ENCODE measurements at places on chromosomes 16 and 17.
A peak's percentile ranks its signal among the peaks of the same experiment; 100 is the strongest.

DNA sequence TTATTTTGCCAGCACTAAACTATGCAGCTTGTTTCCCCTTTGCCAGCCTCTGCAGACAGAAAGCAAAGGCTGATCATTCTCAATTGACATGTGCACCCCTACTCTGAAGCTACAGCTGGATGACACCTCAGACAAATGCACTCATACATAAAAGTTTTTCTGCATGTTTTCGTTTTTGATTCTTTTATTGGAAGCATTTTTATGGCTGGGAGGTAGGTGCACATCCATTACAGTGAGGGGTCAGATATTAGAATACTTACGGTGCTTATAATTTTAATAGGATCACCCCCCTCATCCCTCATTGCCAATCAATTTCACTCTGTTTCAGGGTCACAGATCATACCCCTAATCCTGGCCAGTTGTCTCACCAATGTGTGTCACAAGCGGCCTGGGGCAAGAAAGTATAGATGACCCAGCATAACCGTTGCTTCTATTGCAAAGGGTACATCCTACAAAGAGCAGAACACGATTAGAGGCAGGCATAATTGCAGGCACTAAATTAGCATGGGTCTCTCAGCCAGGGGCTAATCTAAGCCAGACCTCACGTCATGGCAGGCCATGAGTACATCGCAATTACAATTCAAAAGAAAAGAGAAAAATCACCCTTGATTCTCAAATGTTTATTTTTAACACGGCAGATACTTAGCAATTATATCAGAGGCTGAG, 89.5 kb upstream of the SOX9 start:
- no peak for DNase-seq

- no peak for DNase-seq
These were observed 16.5 kb upstream of the EIF1 start for GRCh38 chr17:41672153-41672552.

- no peak for DNase-seq
These were observed 18.0 kb downstream of the SLC5A11 start for GRCh38 chr16:24863582-24864437.

DNA sequence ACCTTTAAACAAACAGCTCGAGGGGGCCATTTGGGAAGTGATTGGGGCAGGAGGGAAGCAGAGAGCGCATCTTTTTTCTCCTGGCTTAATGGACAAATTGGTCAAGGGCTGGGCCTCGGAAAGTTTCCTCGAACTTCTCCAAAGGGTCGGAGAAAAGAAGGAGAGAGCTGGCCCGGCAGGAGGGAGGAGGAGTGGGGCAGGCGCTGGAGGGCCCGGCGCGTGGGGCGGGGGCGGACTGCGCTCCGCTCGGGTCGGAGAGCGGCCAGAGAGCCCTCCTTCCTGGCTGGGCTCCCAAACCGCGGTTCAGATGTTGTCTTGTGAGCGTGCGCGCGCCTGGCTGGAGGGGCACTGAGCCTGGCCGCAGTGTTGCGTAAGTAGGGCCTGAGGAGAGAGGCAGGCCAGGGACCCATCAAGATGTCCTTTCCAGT, 1.2 kb downstream of the MMP2 start:
- DNase-seq, result no peak

DNA sequence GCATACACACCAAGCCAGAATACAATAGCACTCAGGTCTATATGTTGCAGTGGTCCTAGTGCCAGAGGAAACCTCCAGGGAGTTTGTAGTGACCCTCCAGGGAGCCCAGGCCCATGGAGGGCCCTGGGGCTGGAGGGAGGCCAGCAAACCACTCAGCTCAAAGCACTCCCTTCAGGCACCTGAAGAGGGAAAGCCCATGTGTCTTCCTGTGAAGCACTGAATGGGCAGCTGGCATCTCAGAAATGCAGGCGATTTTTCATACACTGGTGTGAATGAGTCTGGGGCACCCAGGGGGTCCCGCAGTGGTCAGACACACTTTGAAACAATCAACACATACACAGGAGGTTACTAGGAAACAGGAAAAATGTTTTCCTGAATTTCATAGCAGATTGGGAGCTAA, 12.8 kb downstream of the TBC1D26 start:
- no peak for DNase-seq

- DNase-seq, result no peak
These were observed 2.2 kb upstream of the ALDOA start for GRCh38 chr16:30063278-30063892.

DNA sequence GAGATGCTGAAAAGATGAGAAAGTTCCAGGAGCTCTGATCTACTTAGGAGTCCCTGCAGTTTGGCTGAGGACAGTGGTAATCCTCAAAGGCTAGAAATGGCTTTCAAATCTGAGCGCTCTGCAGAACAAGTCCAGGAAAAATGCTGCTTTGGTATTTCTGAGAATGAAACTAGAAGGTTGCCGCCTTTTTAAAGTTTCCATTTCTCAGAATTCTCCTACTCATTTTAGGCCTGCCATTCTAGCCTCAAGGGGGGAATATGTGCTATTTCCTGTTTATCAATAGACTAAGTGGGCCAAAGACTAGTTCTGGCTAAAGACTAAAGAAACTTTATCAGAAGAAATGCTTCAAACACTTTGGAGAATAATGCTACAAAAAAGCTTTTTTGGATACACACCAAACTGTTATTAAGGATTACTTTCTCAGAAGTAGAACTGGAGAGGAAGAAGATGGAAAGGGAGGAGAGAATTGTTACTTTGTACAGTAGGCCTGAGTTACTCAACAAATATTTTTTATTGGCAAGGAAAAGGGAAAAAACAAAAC, at the start of gene SLFN12L:
Gene SLFN12L, minus strand, starts transcription at position 78 of the 541 bp plus-strand sequence. CDS start 15,314 bp downstream, outside the sequence.
- no peak for DNase-seq

DNA sequence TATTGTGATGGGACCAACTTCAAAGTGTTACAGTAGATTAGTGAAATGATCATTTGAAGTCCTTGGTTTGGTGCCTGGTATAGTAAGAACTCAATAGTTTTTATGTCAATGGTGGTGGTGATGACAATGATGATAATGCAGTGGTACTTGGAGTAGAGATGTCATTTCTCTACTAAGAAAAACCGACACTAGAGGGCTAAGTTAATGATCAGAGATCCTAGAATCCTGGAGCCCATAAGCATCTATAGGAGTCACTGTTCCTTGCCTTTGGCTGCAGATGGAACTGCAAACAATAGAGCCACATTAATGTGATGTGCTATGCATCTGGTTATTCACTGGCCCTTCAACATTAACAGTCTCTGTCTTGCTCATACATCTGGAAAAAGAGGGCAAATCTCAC, 103.8 kb downstream of the ANKFN1 start:
- DNase-seq, result no peak

GRCh38 chr17:81570964-81571363, 18.8 kb upstream of the FAAP100 start:
- no peak for DNase-seq

- no peak for DNase-seq
These were observed 59.0 kb downstream of the ARHGAP17 start for GRCh38 chr16:24955975-24956731.

- no peak for DNase-seq
These were observed 25.4 kb downstream of the CMTM3 start for GRCh38 chr16:66629856-66630255.

DNA sequence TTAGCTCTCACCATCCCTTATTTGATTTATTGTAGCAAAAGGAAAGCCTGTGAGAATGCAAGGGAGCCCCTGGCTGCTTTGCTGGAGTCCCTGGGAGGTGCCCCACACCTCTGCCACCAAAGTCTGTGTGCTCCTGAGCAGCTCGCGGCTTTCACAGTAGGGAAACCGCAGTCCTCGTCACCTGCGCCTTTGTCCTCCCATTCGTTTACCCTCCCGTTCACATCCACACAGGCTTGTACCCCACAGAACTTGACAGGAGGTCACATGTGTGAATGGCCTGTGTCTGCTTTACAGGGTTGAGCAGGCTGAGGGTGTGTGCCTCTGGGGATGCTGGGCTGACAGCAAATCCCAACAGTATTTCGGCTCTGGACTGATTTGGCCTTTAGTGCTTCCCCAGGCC, 152.5 kb downstream of the LGALS9B start:
- no peak for DNase-seq

- DNase-seq, result no peak
These were observed 9.7 kb upstream of the ULK2 start for GRCh38 chr17:19877364-19877945.

DNA sequence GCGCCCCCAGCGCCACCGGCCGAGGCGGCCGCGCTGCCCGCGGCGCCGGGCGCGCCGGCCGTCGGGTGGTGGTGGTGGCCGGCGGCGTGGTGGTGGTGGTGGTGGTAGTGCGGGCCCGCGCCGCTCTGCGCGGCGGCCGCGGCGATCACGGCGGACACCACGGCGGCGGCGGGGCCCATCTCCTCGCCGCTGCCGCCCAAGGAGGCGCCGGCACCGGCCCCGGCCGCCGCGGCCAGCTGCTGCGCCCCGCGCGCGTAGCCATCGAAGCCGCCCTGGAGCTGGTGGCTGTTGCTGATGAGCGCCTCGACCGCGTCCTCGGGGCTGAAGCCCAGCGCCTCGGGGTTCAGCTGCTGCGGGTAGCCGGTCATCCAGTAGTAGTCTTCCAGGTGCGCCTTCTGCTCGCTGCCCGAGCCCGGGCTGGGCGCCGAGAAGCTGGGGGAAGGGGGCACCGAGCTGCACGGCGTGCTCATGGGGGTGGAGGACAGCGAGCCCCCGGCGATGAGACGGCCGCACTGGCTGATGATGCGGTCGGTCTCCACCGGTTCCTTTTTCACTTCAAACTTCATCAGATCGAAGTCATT, 1.2 kb downstream of the MAF start:
- peak; percentile 49 for DNase-seq

- no peak for DNase-seq
These were observed 8.1 kb upstream of the PHLPP2 start for GRCh38 chr16:71732587-71732986.

DNA sequence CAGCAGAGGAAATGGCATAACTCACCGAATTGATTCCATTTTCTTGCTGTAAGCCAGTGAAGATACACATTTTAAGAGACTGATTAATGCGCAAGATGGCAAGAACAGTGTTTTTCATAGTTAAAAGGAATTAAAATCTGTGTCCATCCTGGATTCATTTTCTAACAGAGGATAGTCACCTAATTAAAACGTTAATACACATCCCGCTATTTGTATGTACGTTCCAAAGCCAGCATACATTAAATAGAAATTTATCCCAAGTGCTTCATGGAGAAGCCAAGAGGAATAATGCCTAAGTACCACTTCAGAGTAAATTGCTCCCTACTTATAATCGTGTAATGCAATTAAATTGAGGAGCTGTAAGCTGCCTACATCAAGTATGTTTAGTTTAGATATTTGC, 49.9 kb downstream of the RBFOX1 start:
- no peak for DNase-seq

GRCh38 chr17:31295489-31295871, 1.6 kb downstream of the OMG start:
- DNase-seq, result peak; percentile 19

GRCh38 chr17:82849076-82849945, 9.5 kb upstream of the ZNF750 start:
- DNase-seq, result no peak

- peak; percentile 53 for DNase-seq
These were observed 63.4 kb downstream of the KLHDC4 start for GRCh38 chr16:87702325-87702811.

DNA sequence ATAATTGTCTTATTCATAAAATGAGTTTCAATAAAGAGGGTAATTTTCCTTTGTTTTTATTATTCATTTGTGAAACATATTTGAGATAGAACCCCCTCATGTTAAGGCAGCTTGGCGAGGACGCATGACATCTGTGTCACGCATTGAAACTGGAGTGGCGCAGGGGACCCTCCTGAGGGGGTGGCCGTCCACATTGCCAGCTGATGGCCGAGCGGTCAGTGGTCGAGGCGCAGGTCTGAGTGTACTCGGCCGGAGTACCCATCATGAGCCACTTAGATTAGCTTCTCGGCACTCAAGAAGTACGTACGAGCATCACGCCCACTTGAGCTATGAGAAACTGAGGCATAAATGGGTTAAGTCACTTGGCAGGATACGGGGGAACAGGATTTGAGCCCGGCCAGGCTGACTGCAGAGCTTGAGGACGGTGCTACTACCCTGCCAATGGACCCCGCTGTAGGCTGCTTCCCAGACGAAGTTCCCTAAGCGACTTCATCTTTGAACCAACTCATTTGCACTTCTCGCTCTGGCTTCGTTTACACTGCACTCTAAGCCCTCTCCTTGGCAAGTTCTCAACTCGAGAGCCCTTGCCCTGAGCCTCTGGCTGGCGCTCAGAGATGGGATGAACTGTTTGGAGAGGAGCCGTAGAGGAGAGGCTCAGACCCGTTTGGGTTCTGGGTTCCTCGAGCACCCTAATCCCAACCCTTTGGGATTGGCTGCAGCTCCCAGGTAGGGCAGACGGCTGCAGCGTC, 91.8 kb downstream of the SDK2 start:
- DNase-seq, result no peak

DNA sequence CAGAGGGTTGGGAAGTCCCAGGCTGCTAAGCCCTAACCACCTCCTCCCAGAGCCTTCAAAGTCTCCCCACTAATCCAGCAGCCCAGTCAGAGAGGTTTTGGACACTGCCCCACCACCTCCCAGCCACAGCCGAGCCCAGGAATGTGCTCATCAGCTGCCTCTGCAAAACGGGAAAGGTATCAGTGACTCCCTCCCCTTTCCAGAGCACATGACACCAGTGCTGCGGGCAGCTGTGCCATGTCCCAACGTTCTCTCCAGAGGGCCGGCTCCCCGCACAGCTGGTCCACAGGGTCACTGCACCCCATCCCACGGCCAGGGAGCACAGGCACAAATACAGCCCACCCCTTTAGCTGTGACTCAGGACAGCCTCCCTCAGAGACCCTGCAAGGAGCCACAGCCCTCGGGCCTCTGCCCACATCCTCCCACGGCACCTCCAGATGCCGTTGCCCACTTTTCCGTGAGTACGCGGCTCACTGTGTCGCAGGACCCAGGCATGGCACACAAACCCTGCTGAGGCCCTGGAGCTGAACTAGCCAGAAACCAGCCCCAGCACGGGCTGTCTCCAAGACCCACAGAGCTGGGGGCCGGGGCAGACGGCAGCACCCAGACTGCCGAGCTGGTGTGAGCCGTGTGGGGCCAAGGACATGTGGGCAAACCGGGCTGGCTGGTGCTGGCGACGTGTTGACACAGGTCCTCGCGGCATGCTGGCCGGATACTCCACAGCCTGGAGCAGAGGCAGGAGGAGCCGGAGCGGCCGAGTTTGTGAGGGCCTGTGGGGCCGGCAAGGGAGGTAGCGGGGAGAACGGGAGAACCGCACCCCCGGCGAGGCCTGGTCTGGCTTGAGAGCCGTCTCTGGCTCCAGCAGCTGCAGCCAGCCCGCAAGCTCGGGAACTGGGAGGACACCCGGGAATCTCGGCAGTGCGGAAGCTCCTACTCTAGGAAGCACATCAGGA, 6.3 kb upstream of the PPP1R27 start:
- no peak for DNase-seq

GRCh38 chr16:78762222-78762621, 662.8 kb downstream of the WWOX start:
- DNase-seq, result no peak

- DNase-seq, result peak; percentile 27
These were observed 5.1 kb upstream of the RASL10B start for GRCh38 chr17:35726127-35726952.

DNA sequence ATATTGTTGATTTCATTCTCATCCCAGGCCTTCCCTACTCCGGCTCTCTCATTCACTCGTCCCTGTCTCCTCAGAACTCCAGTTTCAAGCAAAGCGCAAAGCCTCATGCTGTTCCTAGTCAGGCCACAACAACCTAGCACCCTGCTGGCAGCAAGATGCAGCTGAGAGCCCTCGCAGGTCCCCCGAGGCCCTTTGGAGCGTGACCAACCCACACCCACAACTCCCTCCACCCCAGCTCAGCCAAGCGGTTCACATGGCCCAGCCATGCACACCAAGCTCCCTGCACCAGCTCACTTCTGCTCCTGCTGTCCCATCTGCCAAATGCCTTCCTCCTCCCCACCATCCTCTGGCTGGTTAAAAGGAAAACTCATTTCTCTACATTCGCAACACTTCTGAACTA, 195.8 kb downstream of the IRX5 start:
- DNase-seq, result no peak
